ENCODE measurements at places on chromosomes 13 and 19.

GRCh38 chr13:33547035-33547434, 261.5 kb upstream of the STARD13 start:
- no peak for DNase-seq

GRCh38 chr19:28388988-28389387, 824.0 kb downstream of the UQCRFS1 start:
- DNase-seq: no peak

- DNase-seq: no peak
Measured at GRCh38 chr19:18931316-18932162, 9.5 kb downstream of the HOMER3 start.

- no peak for DNase-seq
Measured at GRCh38 chr13:111337206-111337605, 16.8 kb downstream of the TEX29 start.

DNA sequence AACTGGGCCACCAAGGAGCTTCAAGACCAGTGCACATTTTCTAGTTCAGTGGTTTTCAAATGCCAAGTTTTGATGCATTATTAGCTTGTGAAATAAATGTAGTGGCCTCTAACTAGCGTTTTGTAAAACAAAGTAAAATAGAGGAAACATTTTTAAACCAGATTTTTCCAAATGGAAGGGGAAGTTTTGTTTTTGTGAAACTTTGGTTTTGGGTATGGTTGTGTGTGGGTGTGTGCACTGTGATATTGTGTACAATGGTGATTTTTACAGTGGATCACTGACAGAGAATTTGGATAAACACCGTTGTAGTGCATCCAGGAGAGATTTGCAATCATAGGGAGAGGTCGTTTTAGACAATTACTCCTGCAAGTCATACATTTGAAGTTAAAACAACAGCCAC, 108.9 kb downstream of the SLC7A1 start:
- no peak for DNase-seq

DNA sequence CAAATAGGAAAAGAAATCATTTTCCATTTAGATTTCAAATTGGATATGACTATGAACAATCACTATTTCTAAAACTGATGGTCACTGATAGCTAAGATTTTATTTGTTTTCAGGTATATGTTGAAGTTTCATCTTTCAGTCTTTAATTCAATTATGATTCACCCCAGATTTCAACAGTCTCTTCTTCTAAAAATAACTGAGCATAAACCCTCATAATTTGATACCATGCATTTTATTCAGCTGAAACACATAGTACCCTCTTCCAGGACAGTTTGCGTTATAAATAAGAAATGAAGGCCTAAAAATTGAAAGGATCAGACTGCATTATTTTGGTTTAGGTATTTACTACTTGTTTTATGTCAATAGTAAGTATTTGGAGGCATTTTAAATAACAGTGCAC, 428.5 kb upstream of the NBEA start:
- DNase-seq: no peak
